Esophagus squamous epithelium (tissue), 5 donors: ENCODE measurements at places on chromosomes 5 and 9. TPM values are rescaled to one million over a fixed set of nuclear protein-coding genes. Genes with fewer than 3 reads are reported as not detected.

The TMEM252 gene
- total RNA-seq: not detected

The OBP2A gene
- not detected for total RNA-seq

The TOR1B gene
- total RNA-seq: 17.3 TPM

The RASGRF2 gene
- total RNA-seq: 0.61 TPM

The PPP6C gene
- total RNA-seq: 18.0 TPM

The SLC6A7 gene
- not detected for total RNA-seq

The RNF183 gene
- 6.0 TPM for total RNA-seq

The IRGM gene
- total RNA-seq: 0.95 TPM

The PCDHB16 gene
- total RNA-seq: 0.11 TPM

DNA sequence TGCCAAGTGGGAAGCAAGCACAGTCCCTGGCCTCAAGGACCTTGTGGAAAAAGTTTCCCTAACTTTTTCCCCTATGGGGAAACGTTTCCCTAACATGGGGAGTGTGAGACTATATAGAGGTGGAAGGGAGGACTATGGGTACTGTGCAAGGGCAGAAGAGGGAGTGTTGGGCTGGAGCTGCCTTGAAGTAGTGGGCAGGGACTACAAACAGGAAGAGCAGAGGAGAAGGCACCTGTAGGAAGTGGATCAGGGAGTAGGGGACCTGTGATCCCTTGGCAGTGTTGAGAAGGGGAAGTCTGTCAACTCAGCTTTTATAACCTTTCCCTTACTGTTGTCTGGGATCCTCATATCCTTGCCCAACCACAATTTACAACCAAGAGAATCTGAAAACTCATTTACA is 1.4 kb downstream of the CMYA5 start:
- no peak overlapping the region for H3K27ac ChIP-seq
- no peaks in the 10 kb centered on the region for H3K36me3 ChIP-seq
- H3K4me3 ChIP-seq: no peak overlapping the region
- DNase-seq: no peak

DNA sequence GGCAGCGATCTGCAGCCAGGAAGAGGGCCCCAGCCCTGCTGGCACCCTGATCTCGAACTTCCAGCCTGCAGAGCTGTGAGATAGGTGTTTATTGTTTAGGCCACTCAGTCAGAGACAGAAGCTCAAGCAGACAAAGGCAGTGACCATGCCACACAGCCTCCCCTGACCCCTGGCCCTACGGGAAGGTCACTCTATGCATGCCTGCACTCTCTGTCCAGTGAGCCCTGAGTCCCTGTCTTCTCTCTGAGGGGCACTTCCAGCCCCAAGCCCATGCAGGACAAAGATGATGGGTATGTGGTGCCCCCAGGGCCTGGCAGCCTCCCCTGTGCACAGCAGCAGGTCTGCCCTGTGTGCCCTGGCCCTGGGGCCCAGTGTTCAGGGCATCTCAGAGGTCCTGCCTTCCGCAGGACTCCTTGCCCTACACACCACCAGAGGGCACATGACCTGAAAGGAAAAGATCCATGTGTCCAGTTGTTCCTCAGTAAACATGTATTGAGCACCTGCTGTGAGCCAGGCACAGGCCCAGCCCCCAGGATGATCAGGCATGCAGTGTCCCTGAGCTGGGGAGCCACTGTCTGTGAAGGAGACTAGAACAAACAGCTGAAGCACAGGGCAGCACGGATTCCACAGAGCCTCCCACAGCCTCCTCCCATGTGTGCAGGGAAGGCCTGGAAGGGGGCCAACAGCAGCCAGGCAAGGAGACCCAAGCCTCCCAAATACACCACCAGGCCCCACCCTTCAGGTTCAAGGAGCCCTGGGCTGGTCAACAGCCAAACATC is 109.3 kb downstream of the ATPSCKMT start:
- H3K4me1 ChIP-seq: no peaks in the 10 kb centered on the region
- no peaks in the 10 kb centered on the region for H3K27me3 ChIP-seq
- no peak overlapping the region for H3K4me3 ChIP-seq
- H3K36me3 ChIP-seq: no peaks in the 10 kb centered on the region
- H3K27ac ChIP-seq: no peak overlapping the region

DNA sequence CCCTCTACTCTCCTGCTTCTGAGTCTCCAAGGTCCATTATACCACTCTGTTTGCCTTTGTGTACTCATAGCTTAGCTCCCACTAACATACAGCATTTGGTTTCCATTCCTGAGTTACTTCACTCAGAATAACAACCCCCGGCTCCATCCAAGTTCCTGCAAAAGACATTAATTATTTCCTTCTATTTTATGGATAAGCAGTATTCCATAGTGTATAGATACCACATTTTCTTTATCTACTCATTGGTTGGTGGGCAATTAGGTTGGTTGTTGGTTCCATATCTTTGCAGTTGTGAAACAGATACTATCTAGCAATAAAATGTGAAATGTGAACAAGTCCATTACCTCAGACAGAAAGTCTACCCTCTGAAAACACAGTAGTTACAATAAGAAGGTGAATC is 110.3 kb downstream of the DOCK8 start:
- H3K27me3 ChIP-seq: no peaks in the 10 kb centered on the region
- H3K4me3 ChIP-seq: no peak overlapping the region
- no peak overlapping the region for H3K27ac ChIP-seq

DNA sequence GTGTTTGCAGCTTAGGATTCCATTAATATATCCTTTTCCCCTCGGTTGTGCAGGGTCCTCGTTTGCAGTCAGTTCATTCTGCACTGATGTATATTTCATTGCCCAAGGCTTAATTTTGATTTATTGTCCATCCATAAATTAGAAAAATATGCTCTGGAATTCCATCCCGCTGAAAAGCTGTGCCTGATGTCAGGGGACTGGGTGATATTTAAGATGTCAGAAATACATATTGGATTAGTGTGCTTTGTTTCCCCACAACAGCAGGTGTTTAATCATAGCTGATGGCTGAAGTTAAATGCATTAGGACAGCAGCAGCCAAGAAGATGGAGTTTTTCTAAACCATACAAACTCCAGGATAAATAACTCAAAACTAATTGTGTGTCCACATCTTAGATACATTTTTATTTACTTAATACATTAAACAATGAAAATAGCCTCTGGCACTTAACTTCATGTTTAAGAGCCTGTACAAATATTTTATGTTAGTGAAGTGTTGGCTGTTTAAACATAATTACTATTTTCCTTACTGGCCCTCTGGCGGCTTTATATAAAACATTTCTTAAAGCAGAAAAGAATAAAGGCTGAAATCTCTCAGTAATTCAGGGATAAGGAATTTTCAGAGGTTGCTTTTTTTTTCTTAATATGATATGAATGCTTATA is 170.4 kb upstream of the TBCA start:
- H3K27me3 ChIP-seq: peaks cover 37% of the 10 kb centered on the region
- no peaks in the 10 kb centered on the region for H3K36me3 ChIP-seq
- no peak for DNase-seq
- H3K27ac ChIP-seq: no peak overlapping the region
- H3K4me1 ChIP-seq: no peaks in the 10 kb centered on the region

- H3K4me3 ChIP-seq: no peak overlapping the region
- H3K36me3 ChIP-seq: no peaks in the 10 kb centered on the region
- peaks cover 7% of the 10 kb centered on the region for H3K27me3 ChIP-seq
- H3K4me1 ChIP-seq: no peaks in the 10 kb centered on the region
Observed at GRCh38 chr5:151357792-151358191, 10.4 kb upstream of the SLC36A2 start.

GRCh38 chr9:92278110-92278509 is 15.4 kb downstream of the IARS1 start:
- H3K36me3 ChIP-seq: no peaks in the 10 kb centered on the region
- no peak for DNase-seq
- no peaks in the 10 kb centered on the region for H3K4me1 ChIP-seq
- H3K27ac ChIP-seq: no peak overlapping the region
- H3K27me3 ChIP-seq: no peaks in the 10 kb centered on the region

GRCh38 chr5:2149195-2149539 is 266.4 kb upstream of the IRX4 start:
- DNase-seq: no peak
- no peak overlapping the region for H3K27ac ChIP-seq
- H3K4me1 ChIP-seq: no peaks in the 10 kb centered on the region
- no peaks in the 10 kb centered on the region for H3K36me3 ChIP-seq
- peaks cover 8% of the 10 kb centered on the region for H3K27me3 ChIP-seq
- no peak overlapping the region for H3K4me3 ChIP-seq

- H3K4me3 ChIP-seq: no peak overlapping the region
- no peaks in the 10 kb centered on the region for H3K36me3 ChIP-seq
- H3K27me3 ChIP-seq: no peaks in the 10 kb centered on the region
Observed at GRCh38 chr5:171426680-171427079, 7.2 kb downstream of the FGF18 start.

DNA sequence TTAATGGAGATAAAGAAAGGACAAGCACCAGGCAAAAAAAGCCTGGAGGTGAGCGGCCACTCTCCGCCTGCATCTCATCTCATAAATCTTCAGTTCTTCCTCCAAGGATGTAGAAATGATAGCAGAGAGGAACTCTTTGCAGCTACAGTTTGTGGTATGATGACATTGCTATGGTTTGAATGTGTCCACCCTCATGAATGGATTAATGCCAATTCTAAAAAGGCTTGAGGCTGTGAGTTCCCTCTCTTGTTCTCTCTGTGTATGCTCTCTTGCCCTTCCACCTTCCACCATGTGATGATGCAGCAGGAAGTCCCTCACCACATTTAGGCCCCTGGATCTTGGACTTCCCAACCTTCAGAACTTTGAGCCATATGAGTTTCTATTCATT is 126.4 kb downstream of the SPOCK1 start:
- no peaks in the 10 kb centered on the region for H3K36me3 ChIP-seq
- no peaks in the 10 kb centered on the region for H3K27me3 ChIP-seq
- no peaks in the 10 kb centered on the region for H3K4me1 ChIP-seq
- no peak overlapping the region for H3K27ac ChIP-seq
- no peak for DNase-seq

DNA sequence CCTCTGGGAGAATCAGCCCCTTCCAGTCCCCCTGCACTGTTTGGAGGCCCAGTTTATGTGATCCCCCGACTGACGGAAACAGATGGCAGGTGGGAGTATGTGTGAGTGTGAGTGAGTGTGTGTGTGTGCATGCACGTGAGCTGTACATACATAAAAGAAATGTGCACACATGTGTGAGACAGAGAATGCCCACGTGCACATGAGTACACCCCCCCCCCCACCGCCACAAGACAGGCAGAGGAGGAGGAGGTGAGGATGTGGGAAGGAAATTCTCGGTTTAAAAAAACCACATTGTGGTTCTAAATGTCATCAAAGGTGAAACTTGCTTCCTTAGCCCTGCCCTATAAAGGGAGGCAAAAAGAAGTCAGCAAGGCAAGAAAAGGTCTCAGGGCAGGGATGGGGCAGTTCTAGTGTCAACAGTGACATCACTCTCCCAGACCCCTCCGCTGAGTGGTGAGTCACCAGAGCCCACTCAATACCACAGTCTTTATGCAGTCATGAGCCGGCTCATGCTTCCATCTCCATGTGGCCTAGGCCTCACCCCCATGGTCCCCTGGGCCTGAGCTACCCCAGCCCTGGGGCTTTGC is 79.2 kb upstream of the HSPA9 start:
- H3K27me3 ChIP-seq: peaks cover 35% of the 10 kb centered on the region
- no peaks in the 10 kb centered on the region for H3K36me3 ChIP-seq
- no peaks in the 10 kb centered on the region for H3K4me1 ChIP-seq
- no peak for DNase-seq
- no peak overlapping the region for H3K27ac ChIP-seq

DNA sequence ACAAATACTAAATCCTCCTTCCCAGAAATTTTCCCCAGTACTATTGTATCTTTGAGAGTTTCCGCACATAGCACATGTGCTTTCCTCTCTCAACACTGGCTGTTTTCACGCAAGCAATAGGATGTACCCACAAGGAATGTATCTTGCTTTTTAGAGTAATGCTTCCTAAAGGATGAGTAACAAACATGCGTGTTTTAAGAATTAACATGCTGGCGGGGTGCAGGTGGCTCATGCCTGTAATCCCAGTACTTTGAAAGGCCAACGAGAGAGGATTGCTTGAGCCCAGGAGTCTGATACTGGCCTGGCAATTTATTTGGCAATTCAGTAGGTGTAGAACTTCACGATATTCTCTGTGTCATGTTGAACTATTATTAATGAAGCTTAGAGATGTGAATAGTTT is 4.6 kb downstream of the RUFY1 start:
- no peaks in the 10 kb centered on the region for H3K27me3 ChIP-seq
- H3K4me1 ChIP-seq: peaks cover 84% of the 10 kb centered on the region
- H3K4me3 ChIP-seq: no peak overlapping the region
- no peak for DNase-seq
- H3K27ac ChIP-seq: no peak overlapping the region
- H3K36me3 ChIP-seq: no peaks in the 10 kb centered on the region

- H3K36me3 ChIP-seq: no peaks in the 10 kb centered on the region
- no peaks in the 10 kb centered on the region for H3K27me3 ChIP-seq
- H3K4me3 ChIP-seq: no peak overlapping the region
- H3K4me1 ChIP-seq: no peaks in the 10 kb centered on the region
- DNase-seq: no peak
Observed at GRCh38 chr5:171857489-171857876, 71.9 kb downstream of the SMIM23 start.

DNA sequence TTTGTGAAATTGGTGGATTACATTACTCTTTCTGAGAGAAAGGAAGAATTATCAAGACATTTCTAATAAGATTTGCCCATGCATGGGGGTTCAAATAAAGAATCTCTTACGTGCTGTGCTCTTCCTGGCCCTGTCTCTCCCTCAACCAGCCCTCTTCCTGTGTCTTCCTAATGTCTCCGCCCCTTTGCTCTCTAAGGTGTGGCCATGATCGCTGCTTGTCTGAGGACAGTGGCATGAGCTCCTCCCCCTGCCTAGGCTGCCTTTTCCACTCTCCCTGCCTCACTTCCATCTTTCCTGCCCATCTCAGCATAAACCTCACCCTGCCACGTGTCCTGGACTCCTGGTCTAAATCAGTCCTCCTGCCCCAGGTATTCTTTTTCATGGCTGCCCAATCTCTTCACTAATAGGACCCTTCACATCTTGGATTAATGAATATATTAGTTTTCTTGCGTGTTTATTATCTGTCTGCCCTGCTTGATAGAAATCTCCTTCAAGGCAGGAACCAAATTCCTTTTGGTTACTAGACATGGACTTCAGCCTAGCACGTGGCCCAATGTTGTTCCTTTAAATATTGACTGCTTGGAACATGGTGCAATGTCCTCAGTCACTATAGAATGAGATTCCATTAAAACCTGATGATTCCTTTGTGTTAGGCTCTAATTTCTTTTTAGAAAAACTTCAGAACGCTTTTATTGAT is 122.3 kb downstream of the MTRR start:
- no peak overlapping the region for H3K4me3 ChIP-seq
- no peak for DNase-seq
- no peaks in the 10 kb centered on the region for H3K36me3 ChIP-seq
- H3K4me1 ChIP-seq: peaks cover under 1% of the 10 kb centered on the region
- H3K27ac ChIP-seq: no peak overlapping the region

- H3K4me3 ChIP-seq: no peak overlapping the region
- DNase-seq: no peak
- no peak overlapping the region for H3K27ac ChIP-seq
- no peaks in the 10 kb centered on the region for H3K36me3 ChIP-seq
- no peaks in the 10 kb centered on the region for H3K27me3 ChIP-seq
Observed at GRCh38 chr5:77937015-77937908, 161.1 kb upstream of the TBCA start.
